Fibroblast of the aortic adventitia (primary cell): ENCODE measurements at places on chromosomes 1 and 21.

DNA sequence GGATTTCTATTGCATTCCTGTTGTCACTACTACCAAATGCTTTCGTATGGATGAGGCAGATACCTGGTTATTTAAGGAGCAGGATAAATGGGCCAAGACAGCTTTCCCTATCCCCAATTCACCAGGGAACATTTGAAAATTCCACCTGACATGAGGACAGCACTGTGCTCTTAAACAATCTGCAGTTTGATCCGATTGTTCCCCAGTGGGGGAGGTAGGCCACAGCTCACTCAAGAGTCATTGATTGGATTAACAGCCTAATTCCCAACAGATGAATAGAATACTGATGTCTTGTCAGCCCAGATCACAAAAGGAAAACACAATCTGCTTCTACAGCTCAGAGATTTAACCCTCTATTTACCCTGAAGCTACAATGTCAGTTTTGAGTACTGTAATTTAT lies 123.9 kb downstream of the LHX4 start:
- no peak for DNase-seq

DNA sequence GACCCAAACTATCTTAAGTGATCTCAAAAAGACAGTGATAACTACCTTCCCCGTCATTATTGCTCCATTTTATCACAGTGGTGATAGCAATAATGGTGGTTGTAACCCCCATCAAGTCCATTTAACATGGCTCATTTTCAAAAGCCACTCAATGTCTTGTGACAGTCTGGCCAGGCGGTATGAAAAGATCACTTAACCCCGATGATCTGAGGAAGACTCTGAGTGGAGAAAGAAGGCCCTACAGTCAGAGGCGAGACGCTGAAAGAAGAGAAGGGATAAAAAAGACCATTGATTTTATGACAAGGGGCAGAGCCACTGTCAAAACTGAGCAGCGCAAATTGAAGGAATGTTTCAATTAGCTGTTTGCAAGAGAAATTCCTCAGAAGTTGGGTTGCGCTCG lies 417.2 kb upstream of the PBX1 start:
- DNase-seq, result no peak

- peak; percentile 48 for DNase-seq
These were observed 18.6 kb downstream of the USP24 start for GRCh38 chr1:55196433-55197035.

- DNase-seq, result no peak
These were observed 2.1 kb upstream of the KLHDC9 start for GRCh38 chr1:161096015-161096414.

DNA sequence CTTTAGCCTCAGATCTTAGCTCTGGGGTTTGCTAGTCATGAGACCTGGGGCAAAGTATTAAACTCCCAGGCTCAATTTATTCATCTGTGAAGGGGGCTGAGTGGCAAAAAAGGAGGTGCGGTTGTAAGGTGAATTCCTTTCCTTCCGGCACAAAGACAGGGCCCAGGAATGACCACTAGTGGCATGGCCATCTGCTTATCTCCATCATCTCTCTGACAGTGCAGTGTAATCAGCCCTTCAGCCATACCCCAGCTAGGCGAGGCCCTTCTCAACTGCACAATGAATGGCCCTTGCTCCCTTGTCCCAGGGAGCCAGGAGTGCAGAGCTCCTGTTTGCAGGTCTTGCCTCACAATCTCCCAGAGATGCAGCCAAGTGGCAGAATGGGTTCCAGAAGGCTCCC lies 5.6 kb upstream of the SLC26A9 start:
- DNase-seq, result no peak

GRCh38 chr1:93967306-93967705 lies 58.1 kb upstream of the GCLM start:
- DNase-seq, result peak; percentile 29

DNA sequence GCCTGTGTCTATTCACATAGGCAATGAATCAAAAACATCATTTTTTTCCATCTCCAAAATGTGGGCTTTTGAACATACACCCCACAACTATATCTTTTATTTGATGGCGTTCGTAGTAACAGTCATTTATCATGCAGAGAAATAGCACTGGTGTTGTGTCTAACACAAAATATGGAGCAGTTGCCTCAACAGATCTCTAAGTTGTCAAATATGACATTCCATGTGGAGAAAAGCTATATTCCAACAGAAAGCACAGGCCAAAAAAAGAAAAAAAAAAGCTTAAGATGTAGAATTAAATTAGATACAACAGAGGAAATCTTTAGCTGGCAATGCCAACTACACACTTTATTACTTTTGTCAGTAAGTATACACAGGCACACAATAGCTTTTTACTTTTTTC lies 411.7 kb downstream of the BRINP3 start:
- no peak for DNase-seq

GRCh38 chr1:215645182-215645581 lies 78.1 kb downstream of the KCTD3 start:
- no peak for DNase-seq

DNA sequence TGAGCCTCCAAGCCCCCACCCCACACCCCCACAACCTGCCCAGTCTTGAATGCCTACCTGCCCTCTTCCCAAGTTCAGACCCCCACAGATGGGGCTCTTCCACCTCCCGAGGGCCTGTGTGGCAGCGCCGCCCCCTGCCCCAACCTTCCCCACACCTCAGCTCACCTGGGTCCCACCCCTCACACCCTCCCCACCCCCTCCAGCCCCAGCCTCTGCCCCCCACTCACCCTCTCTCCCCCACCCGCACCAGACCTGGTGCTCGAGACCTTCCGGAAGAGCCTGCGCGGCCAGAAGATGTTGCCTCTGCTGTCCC lies 9.2 kb downstream of the TNFRSF18 start:
- DNase-seq, result no peak

DNA sequence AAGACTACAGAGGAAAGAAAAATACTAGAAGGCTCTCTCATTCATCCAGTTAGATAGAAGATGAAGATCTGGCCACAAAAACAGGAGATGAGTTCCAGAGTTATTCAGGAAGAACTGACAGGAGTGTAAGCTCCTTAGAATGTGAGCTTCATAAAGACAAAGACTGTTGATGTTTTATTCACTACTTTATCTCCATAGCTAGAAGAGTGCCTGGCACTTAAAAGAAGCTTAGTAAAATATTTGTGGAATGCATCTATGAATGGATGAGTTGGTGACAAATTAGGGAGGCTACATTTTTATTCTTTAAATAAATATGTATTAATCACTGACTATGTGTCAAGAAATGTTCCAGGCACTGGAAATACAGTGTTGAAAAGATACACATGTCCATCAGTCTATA lies 13.8 kb downstream of the CLDN17 start:
- no peak for DNase-seq

- DNase-seq, result no peak
These were observed 1.7 kb downstream of the DHCR24 start for GRCh38 chr1:54885237-54885679.

GRCh38 chr1:3521426-3521825 lies 67.0 kb downstream of the ARHGEF16 start:
- no peak for DNase-seq

GRCh38 chr1:87299661-87300060 lies 29.0 kb upstream of the LMO4 start:
- no peak for DNase-seq

- DNase-seq, result no peak
These were observed 196.3 kb downstream of the CAMTA1 start for GRCh38 chr1:6981595-6981994.

DNA sequence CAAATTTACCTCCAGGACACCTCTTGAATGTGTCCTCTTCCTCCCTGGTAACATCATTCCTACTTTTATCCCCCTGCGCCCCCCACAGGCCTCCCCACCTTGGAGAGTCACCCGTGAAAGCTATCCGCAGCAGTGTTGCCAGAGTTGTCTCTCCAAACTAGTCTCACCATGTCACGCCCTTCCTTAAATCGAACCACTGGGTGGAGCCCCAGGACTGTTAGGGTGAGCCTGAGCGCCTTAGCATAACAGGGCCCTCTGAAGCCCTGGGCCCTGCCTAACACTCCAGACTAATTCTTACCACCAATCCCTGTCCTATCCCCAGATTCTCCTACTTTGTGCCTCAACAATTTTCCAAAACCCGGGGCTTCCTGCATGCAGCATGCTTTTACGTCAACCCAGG lies 35.0 kb downstream of the HSD3B2 start:
- no peak for DNase-seq

- no peak for DNase-seq
These were observed 589.9 kb downstream of the ADGRL2 start for GRCh38 chr1:82390627-82391026.

GRCh38 chr1:230639714-230640209 lies 2.5 kb upstream of the COG2 start:
- DNase-seq, result no peak

DNA sequence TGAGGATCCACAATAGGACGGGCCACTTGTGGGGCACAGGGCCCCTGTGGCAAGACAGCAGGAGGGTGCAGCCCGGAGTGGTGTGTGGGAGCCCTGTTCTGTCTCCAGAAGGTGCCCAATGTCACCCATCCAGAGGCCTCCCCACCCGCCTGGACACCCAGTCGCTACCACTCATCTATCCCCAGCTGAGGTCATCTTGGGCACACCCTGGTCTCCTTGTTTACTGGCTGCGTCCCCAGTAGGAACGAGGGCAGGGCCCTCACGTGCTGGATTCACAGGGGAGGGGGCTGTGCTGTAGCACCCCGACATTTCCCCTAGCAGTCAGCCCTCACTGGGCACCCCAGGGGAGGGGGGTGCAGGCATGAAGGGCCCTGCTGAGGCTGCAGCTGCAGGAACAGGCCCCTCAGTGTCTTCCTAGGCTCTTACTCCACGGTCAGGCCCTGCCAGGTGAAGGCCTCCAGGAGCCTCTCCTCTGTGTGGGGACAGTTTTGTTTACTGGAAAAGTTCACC lies 2.3 kb upstream of the TNNT2 start:
- DNase-seq, result no peak

GRCh38 chr1:53987880-53988279 lies 30.1 kb downstream of the LDLRAD1 start:
- peak; percentile 36 for DNase-seq

DNA sequence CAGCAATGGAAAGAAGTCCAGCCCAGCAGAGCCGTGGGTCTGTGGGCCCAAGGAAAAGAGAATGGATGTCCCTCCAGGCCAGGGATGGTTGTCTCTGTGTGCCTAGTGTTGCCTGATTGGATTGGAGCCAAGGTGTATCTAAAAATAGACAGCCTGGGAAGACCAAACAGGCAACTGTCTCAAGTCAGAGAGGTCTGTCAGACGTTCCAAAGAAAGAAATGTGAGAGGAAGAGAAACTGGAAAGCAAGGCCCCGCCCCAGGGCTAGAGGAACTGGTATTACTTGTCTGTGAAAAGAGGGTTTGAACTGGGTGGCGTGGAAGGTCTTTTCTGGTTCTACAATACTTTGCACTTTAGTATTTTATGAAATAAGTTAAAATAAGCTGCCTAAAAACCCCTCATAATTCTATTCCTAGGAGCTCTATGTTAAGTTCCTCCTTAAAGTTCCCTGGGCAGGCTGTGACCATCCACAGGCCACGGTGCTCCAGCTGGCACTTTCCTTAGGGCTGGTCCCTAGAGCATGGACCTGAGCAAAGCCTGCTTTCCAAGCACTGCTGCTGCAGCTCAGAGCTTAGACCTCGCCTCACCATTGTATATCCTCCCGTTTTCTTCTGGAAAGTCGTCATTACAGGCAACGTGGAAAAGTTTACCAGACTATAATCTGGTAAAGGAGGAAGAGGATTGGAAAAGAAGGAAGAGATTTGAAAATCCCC lies 151.6 kb downstream of the DISC1 start:
- peak; percentile 52 for DNase-seq

DNA sequence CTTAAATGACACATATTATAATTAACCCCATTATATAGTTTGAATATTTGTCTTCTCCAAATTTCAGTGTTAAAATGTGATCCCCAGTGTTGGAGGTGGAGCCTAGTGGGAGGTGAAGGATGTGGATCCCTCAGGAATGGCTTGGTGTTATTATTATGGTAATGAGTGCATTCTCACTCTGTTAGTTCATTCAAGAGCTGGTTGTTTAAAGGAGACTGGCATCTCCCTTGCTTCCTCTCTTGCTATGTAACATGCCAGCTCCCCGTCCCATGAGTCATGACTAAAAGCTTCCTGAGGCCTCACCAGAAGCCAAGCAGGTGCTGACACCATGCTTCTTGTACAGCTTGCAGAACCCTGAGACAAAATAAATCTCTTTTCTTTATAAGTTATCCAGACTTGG lies 1612.7 kb downstream of the AMY1C start:
- no peak for DNase-seq

DNA sequence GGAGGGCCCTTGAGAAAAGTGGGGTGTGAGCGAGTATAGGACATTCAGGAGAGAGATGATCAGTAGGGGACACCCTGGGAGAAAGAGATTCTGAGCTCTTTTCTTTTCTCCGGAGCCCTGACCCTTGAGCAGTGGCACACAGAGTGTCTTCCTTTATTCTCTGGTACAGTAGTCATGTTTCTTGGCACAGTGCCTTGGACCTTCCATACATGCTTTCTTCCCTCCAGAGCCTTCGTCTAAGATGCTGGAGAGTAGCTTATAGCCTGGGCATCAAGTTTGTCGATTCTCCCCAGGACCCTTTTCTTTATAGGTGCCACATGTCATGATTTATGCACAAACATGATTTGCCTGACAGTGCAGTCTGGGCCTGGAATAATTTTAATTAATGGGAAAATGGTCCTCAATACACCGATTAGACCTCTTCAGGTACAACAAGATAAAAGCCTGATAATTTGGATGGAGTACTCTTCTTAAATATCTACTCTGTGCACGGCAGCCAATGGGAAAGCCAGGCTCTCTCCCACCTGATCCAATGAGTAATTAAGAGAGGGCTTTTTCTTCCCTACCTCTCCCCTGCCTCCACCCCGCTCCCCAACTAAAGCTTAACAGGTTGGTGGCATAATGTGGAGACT lies at the start of gene TBX19:
Gene TBX19, plus strand, starts transcription at position 582 of the 632 bp plus-strand sequence. CDS start 214 bp downstream, outside the sequence.
- DNase-seq, result no peak

GRCh38 chr1:101288491-101288944 lies 51.7 kb downstream of the S1PR1 start:
- DNase-seq, result peak; percentile 93

DNA sequence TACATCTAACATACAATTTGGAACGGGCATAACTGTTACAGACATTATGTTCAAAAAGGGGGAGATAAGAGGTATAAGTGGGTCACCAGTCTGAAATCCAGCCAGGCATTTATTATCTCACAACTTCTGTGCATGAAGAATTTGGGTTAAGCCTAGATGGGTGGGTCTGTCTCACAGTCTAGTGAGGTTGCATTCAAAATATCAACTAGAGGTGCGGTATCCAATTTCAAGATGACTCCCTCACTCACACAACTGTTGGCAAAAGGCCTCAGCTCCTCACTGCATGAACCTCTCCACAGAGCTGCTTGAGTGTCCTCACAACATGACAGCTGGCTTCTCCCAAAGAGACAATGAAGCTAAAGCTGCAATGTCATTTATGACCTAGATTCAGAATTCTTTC lies 4.7 kb downstream of the AUNIP start:
- DNase-seq, result no peak

DNA sequence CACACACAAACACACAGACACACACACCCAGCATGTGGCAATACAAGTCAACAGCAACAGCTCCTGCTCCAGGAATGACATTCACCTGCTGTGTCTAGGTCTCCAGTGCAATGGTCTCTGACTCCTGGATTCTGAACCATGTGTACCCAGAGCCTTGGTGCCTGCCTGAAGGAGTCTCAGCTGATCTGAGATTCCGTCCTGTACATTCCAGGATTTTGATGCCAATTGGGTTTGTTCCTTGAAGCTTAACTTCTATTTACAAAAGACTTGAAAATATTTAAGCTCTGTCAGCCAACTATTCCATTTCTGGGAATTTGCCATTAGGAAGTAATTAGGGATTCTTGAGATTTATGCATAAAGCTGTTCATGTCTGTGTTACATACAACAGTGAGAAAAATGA lies 85.4 kb upstream of the LRRC8D start:
- DNase-seq, result no peak
